ENCODE measurements at places on chromosomes 16 and 17.

DNA sequence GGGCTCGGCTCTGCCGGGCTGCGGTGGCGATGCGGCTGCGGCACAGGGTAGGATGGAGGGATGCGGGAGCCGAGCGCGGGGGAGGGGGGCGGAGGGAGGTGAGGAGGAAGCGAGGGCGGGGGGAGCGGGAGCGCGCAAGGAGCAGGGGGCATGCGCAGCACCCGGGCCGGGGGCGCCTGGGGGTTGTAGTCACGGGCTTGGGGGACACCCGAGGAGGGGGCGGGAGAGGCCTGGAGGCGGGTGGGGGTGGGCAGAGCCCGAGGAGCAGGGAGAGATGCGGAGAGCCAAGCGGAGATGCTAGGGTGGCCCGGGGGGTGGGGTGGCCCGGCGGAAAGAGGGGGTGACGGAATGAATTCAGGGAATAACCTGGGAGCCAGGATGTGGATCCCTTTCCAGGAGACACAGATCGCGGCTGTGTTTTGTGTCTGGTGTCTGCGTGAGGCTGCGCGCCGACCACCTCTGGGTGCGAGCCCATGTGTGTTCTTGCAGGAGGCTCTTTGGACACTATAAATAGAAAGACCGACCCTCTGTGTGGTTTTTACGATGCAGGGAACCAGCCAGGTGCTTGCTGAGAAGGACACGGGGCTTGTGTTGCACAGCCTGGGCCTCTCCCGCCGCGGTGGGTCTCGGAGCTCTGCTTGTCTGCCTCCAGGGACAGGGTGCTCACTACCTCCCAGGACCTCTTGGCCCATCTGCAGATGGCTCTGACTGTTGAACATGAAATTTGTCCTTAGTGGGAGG is at the start of gene STX1B:
Gene STX1B (minus strand): TSS at position 54 of the 741 bp plus-strand sequence. CDS start 242 bp downstream, outside the sequence.
- DNase-seq = peak; percentile 55

GRCh38 chr17:70848785-70849184 is 679.5 kb downstream of the KCNJ2 start:
- no peak for DNase-seq

DNA sequence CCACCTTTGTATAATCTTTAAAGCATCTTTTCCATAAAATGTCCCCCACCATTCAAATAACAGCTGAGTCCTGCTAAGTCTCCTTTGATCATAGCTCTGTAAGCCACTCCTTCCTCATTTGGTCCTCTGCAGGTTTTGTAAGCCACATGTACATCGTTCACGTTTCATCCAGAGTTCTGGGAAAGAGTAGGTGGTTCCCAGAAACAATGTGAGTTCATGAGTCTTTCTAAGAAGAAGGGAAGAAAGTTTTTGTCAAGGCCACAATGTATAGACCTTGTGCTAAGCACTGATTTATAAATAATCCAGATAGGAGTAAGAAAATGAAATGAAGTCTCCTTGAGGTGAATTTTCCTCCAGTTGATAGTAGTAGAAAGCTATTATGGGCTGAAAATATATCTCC is 8.7 kb upstream of the ANKS4B start:
- no peak for DNase-seq

GRCh38 chr17:78132084-78132676 is 1.6 kb downstream of the TMC8 start:
- DNase-seq = peak; percentile 50

DNA sequence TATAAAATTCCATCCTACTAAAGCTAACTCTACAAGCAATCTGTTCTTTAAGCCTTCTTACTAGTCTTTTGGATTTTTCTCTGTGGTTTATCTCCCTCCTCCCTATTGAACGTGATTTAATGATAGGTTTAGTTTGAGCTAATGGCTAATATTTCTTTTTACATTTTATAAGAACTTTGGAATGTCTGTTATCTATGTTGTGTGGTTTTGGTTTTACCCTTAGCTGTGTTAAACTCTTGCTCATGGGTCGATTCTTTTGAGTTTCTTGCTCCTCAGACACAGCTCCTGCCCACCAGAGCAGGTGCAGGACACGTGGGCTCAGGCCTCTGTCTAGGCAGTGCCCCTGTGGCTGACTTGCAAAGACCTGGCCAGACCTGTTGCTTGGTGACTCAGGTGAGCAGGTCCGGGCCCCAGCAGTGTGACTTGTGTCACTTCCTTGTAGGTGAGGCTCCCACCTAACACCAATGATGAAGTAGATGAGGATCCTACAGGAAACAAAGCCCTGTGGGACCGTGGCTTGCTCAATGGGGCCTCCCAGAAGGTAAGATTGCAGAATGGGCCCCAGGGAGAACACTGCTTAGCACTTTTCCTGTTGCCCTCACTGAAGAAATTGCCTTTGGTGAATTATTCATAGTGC is 45.1 kb downstream of the SF3B3 start:
- DNase-seq = no peak

All from activated CD4-positive, alpha-beta T cell treated with anti-CD3 and anti-CD28 coated beads, Interleukin-2, amount 50 U/mL, for 1 hour (primary cell).